ENCODE measurements at places on chromosomes 1 and 21. TPM values are rescaled to one million over a fixed set of nuclear protein-coding genes. Genes with fewer than 3 reads are reported as not detected.

- no peak for DNase-seq
Measured at GRCh38 chr1:90561911-90562310, 155.2 kb downstream of the BARHL2 start.

DNA sequence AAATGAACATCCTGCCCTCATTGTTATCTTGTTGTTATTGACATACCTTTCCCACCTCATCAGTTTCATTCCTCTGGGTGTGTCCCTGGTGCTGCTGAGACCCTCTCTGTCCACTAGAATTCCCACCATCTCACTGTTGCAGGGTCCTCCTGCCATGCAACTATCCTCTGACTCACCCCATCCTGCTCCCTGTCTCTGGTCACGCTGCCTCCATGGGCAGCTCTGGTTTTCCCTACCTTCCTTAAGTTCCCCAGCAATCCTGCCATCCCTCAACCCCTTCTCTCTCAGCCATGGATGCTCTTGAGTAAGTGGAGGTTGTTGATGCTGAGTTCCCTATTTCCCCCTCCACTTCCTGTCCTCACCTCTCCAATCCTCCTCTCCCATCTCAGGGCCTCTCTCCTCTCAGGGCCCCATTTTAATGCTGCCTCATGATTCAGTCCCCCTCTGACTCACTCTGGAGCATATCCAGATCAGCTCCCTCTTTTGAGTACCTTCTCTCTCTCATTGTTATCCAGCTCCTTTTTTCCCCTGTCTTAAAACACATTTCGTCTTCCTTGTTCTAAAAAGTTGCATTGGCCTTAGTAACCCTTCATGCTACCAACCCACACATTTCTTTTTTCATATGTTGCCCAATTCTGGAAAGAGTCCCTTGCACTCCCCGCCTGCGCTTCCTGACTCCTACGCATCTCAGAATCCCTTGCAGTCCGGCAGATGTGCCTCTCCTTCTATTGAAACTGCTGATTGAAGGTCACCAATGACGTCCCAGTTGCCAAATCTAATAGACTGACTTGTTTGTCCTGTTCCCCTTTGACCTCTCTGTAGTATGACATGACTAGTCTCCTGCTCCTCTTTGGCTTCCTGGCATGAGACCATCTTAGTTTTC lies 92.0 kb downstream of the CNIH3 start:
- peak; percentile 84 for DNase-seq

GRCh38 chr1:208090388-208091301 lies 153.5 kb downstream of the PLXNA2 start:
- DNase-seq = peak; percentile 61

DNA sequence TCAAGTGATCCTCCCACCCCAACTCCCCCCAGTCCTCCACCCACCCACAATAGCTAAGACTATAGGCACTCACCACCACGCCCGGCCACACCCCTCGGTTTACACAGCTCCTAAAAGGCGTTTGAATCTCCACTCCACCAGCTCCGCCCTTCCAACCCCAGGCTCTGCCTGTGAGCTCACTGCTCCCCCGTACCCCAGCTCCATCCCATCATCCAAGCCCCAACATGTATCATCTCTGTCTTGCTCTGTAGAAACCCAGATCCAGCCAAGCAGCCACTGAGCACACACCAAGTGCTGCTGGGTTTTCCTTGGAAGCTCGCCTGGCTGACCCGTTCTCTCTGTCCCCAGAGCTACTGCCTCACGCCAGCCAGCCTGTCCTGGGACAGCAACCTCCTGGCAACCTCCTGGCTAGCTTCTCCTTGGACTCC lies 12.0 kb upstream of the S100A2 start:
- no peak for DNase-seq

- DNase-seq = no peak
Measured at GRCh38 chr1:191595170-191595569, 563.1 kb upstream of the RGS18 start.

DNA sequence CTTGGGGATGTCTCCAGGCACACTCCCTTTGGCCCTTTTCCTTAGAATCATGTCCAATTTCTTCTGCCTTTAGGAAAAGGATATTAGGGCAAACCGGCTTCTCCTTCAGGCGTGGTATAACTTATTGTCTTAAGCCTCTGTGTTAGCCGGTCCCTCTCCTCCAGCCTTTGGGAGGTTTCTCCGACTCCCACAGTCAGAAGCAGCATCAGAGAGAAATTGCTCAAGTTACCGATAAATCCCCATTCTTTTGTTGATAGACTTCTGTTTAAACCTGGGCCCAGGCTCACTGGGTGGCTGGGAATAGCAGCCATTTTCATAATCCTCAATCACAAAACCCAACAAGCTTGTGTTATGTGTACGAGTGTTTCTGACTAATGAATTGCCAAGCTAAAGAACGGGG lies 85.4 kb upstream of the KAZN start:
- DNase-seq = no peak

GRCh38 chr1:167762061-167762746 lies 40.4 kb downstream of the MPZL1 start:
- DNase-seq = no peak

- DNase-seq = no peak
Measured at GRCh38 chr1:7019510-7019909, 234.3 kb downstream of the CAMTA1 start.

DNA sequence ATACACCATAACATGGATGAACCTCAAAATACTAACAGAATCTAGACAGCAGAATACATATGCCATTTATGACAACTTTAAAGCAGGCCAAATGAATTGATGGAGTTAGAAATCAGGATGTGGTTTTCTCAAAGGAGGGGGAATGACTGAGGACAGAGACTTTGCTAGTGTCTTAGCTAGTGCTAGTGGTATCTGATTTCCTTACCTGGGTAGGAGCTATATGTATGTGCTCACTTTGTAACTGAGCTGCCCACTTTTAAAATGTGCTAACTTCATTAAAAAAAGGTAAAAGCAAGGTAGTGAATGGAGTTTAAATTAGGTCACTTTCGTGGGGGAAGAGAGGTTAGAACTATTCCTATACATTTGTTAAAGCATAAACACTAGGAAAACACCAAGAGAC lies 2.6 kb downstream of the GTF2B start:
- no peak for DNase-seq

DNA sequence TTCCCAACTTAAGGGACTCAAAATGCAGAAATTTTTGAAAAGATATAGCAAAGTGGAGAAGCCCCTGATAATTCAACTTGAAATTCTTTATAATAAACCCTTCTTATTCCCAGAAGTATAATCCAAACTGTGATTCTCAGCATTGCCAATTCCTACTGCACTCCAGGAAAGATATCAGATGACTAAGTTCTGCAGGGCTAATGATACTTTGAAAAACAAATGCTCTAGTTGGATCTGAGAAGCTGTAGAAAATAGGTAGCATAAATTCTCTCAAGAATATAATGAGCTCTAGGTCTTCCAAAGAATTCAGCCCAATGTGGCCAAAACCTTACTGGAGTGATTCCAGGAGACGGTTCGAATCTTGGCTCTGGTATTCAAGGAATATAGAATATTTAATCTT lies 294.0 kb upstream of the PTBP2 start:
- DNase-seq = peak; percentile 1

- peak; percentile 98 for DNase-seq
Measured at GRCh38 chr1:153565529-153566374, at the start of gene S100A2. TSS of gene S100A2 (minus strand) at chr1:153565844. CDS start at chr1:153563877, 1,967 bp downstream.

GRCh38 chr1:101238031-101238628 lies 1.3 kb downstream of the S1PR1 start:
- peak; percentile 50 for DNase-seq

Gene SPRR5
- not detected for total RNA-seq

Gene NFYC
- total RNA-seq = 24.5 TPM

Gene DCST2
- not detected for total RNA-seq

Gene F13B
- total RNA-seq = not detected

Gene S100A2
- total RNA-seq = 9.0 TPM

Gene PDZK1IP1
- total RNA-seq = not detected
